ENCODE measurements at places on chromosomes 11 and 22.

DNA sequence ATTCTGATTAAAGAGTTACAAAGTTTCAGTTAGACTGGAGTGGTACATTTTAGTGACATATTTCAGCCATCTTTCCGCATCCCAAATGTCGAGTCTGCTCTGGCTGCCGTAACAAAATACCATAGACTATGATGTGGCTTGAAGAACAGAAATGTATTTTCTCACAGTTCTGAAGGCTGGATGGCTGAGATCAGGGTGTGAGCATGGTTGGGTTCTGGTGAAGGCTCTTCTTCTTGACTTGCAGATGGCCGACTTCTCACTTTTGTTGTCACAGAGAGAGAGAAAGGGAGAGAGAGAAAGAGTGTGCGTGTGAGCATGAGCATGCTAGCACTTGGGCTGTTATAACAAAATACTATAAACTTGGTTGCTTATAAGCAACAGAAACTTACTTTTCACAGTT, 335.4 kb upstream of the RAG2 start:
- no peak overlapping the region for H3K27ac ChIP-seq
- H3K27me3 ChIP-seq: no peaks in the 10 kb centered on the region
- no peaks in the 10 kb centered on the region for H3K4me1 ChIP-seq
- H3K4me3 ChIP-seq: no peak overlapping the region
- no peaks in the 10 kb centered on the region for H3K36me3 ChIP-seq

DNA sequence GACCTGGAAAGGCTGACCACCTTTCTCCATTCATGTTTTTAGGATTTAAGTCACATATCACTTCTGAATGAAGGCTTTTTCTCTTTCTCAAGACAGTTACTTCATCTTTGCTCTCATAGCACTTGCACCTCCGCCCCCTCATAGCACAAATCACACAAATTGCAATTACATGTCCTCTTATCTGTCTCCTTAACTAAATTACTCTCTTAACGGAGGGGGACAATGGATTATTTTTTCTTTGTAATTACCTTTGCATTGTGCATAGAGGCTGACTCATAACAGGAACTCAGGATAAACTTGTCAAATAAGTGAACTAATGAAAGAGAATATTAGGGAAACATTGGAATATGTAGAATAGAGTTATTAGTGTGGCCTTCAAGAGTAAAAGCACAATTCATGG, 94.7 kb downstream of the MUC15 start:
- no peak overlapping the region for H3K4me3 ChIP-seq
- H3K36me3 ChIP-seq: no peaks in the 10 kb centered on the region
- H3K27ac ChIP-seq: no peak overlapping the region
- DNase-seq: no peak
- no peaks in the 10 kb centered on the region for H3K27me3 ChIP-seq
- no peaks in the 10 kb centered on the region for H3K4me1 ChIP-seq

GRCh38 chr22:37154925-37155712, 5.4 kb upstream of the IL2RB start:
- no peak for DNase-seq
- no peaks in the 10 kb centered on the region for H3K27me3 ChIP-seq
- peak overlapping the region; percentile 21 for H3K27ac ChIP-seq
- H3K4me1 ChIP-seq: peaks cover 57% of the 10 kb centered on the region

- no peak overlapping the region for H3K27ac ChIP-seq
- H3K4me3 ChIP-seq: no peak overlapping the region
- H3K4me1 ChIP-seq: no peaks in the 10 kb centered on the region
- DNase-seq: no peak
- H3K27me3 ChIP-seq: peaks cover 2% of the 10 kb centered on the region
- H3K36me3 ChIP-seq: no peaks in the 10 kb centered on the region
These were observed 114.5 kb downstream of the TIMP3 start for GRCh38 chr22:32916025-32916424.

DNA sequence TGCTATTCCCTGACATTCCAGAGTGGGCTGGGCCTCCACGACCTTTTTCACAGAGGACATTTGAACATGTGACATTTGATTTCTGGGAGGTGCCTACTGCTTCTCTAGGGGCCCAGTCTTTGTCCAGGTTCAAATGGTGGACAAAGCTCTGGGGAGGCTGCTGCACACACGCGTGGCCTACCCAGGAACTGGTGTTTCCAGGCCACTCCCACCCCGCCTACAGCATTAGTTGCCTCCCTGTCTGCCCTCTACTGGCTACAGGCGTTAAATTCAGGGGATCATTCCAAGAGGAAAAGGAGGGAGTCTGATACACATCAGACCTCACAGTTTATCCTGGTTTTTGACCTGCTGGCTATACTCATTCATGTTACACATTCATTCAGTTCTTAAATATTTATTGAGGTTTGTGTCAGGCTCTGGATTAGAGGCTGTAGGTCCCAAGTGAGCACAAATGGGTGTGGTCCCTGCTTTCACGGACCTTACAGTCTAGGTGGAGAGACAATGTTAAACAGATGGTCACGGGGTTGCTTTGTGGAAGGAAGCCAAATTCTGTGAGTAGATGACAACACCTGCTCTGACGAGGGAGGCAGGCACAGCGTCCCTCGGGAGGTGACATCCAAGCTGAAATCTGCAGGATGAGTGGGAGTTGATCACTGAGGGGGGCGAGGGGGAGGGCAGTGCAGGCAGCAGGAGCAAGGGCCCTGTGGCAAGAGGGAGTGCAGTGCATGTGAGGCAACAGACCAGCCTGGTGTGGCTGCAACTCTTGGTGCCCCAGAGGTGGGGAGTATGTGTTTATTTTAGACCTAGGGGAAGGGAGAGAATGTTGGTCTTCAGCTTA, 11.8 kb downstream of the TUB start:
- no peak overlapping the region for H3K27ac ChIP-seq
- no peaks in the 10 kb centered on the region for H3K36me3 ChIP-seq

DNA sequence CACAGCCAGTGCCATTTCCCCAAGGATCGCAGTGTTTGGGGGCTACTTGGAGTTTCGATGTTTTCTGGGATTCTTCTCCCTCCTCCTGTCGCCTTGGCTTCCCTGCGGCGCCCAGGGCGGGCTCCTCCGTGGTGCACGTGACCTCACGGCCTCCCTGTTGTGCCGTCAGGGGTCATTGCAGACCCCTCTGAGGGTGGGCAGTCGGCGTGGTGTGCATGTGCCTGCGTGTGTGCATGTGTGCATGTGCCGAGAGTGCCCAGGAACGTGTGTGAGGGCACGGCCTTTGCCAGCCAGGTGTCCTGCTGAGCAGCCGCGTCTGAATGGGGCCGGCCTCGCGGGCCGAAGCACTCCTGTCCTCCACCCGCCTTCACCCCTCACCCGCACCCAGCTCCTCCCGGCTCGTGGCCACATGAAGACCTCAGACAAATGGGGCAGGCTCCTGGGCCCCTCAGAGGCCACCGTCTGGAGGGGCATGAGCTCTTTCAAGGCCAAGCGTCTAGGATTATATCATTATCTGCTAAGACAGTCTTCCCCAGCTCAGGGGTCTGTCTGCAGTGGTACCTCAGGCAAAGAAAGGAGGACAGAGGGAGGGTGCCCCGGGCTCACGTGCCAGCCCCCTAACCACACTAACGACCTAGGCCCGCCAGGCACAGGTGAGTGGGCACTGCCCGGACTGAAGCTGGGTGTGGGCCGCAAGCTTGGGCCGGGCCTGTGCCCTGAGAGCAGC, 9.4 kb upstream of the MRPL23 start:
- peaks cover 2% of the 10 kb centered on the region for H3K27me3 ChIP-seq
- H3K27ac ChIP-seq: no peak overlapping the region
- peaks cover 6% of the 10 kb centered on the region for H3K4me1 ChIP-seq
- no peak overlapping the region for H3K4me3 ChIP-seq
- H3K36me3 ChIP-seq: no peaks in the 10 kb centered on the region

DNA sequence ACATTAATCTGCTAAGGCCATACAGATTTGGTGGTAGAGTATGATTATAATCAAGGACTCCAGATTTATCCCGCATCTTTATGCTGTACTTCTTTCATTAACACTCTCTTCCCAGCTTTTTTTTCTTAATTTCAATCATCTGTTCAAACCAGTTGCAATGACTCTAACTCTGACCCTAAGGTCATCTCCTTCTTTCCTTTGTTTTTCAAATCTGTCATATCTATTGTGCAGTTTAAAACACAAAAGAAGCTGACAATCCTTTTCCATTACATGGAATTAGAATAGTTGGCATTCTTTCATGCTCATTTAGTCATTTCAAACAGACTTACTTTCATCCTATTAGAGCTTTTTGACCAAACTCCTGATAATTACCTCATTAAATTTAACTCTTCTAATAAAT, 53.6 kb upstream of the GRM5 start:
- H3K4me3 ChIP-seq: no peak overlapping the region
- no peaks in the 10 kb centered on the region for H3K4me1 ChIP-seq
- no peaks in the 10 kb centered on the region for H3K36me3 ChIP-seq
- H3K27ac ChIP-seq: no peak overlapping the region
- no peak for DNase-seq

GRCh38 chr11:93652161-93652597, 9.3 kb upstream of the CEP295 start:
- H3K27me3 ChIP-seq: peaks cover 10% of the 10 kb centered on the region
- H3K4me3 ChIP-seq: no peak overlapping the region
- no peak for DNase-seq
- H3K36me3 ChIP-seq: no peaks in the 10 kb centered on the region

DNA sequence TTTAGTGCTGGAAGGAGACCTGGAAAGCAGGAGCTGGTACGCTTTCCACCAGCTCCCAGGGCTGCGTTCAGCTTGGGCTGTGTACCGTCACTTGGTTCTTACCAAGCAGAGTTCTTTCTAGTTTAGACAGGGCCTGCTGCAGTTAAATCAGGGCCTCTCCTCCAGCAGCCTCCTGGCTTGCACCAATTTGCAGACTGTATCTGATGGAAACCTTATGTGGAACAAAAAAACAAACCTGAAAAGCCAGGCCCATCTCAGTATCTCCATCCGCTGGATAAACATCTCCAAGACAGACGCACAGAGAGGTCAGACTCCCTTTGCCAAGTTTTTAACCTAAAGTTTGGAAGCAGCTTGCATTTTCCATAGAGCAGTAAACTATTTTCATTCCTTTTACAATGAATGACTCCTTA, 288.6 kb upstream of the SORL1-AS1 start:
- no peak overlapping the region for H3K4me3 ChIP-seq
- no peaks in the 10 kb centered on the region for H3K4me1 ChIP-seq
- H3K27me3 ChIP-seq: no peaks in the 10 kb centered on the region

DNA sequence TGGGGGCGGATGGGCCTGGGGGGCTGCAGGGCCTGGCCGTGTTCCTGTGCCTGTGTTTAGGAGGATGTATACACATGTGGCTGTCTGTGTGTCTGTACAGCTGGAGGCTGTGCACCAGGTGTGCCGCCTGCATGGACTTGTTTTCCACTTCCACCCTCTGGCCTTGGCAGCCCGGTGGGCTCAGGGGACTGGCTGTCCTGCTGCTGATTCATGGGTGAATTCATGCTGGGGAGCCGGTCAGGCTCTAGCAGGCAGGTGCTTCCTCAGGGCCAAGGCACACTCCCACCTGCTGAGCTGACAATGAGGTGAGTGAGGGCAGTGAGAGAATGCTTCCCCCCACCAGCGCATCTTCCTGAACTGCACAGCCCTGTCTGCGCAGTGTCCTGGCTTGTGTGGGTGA, 88.4 kb downstream of the CCDC81 start:
- DNase-seq: no peak
- no peak overlapping the region for H3K27ac ChIP-seq
- H3K4me3 ChIP-seq: no peak overlapping the region
- peaks cover 3% of the 10 kb centered on the region for H3K4me1 ChIP-seq
- H3K27me3 ChIP-seq: no peaks in the 10 kb centered on the region

DNA sequence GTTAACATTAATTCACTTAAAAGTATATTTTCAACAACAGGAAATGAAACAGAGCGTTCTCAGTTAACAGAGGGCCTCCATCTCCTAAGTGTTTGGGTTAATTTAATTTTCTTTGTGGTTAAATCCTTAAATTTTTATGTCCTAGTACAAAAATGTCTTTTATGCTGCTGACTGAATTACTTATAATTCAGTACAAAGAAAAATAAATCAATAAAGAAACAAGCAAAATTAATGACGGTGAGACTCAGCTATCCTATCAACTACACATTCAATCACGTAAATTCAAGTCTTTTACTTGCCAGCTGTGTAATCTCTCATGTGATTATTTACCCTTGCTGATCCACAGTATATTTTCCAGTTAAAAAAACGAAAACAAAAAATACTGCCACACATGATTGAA, 81.4 kb downstream of the BBOX1 start:
- no peak overlapping the region for H3K4me3 ChIP-seq
- H3K36me3 ChIP-seq: no peaks in the 10 kb centered on the region
- H3K4me1 ChIP-seq: no peaks in the 10 kb centered on the region
- no peak overlapping the region for H3K27ac ChIP-seq
- no peak for DNase-seq

DNA sequence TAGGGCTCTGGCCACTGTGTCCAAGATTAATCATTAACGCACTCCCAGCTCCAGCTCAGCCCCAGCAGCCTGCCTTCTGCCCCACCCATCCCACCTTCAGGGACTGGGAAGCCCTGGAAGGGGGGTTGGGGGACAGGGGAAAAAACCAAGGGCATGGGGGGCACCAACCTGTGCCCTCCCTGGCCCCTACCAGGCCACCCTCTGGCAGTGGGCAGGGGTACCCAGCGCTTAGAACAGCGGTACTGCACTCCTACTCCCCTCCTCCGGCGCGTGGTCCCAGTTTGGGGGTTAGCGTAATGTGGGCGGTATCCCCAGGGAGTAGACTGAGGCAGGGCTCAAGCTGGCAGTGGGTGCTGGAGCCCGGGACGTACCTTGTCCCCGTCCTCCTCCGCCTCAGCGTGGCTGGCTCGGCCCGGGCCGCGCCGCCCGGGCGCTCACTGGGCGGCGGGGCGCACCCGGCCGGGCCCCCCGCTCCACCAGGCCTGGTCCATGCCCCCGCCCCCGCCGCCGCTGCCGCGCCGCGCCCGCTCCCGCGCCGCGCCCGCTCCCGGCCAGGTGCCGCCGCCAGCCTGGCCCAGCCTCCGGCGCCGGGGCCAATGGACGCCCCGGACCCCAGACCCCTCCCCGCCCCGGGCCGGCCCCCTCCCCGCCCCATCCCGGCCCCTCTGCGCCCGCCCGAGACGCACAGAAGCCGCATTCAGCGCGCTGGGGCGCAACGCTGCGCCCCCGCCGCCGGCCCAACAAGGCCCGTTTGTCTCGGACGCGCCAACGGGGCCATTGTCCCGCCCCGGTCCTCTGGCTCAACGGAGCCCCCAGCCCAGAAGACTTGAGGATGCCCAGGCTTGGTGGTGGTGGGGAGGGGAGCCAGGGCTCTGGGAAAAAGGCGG, at the start of gene GAL3ST1:
GAL3ST1 (minus strand) TSS at position 571 of the 887 bp plus-strand sequence. CDS start 17,273 bp downstream, outside the sequence.
- H3K4me3 ChIP-seq: no peak within 1 kb of the TSS
- peaks cover 1% of the 10 kb centered on the region for H3K4me1 ChIP-seq
- no peak within 1 kb of the TSS for H3K27ac ChIP-seq

GRCh38 chr11:4830346-4830745, 9.2 kb downstream of the OR51F2 start:
- H3K36me3 ChIP-seq: no peaks in the 10 kb centered on the region
- no peak overlapping the region for H3K4me3 ChIP-seq
- no peak for DNase-seq
- no peaks in the 10 kb centered on the region for H3K4me1 ChIP-seq
- H3K27ac ChIP-seq: no peak overlapping the region
- no peaks in the 10 kb centered on the region for H3K27me3 ChIP-seq

DNA sequence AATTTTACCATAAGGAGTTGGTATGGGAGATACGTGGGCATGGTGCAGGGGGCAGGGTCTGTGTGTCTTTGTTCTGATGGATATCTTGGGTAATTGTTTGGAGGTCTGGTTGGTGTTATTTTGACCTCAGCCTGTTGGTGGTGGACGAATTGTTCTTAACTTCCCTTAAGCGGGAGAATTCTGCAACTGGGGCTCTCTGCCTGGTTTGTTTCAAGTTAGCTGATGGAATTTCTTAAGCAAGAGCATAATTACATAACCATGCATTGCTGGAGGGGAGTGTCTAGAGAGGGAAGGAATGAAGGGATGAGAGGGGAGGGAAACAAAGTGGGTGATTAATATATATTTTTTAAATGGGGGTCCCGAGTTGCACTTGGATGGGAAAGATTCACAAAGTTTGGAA, 908.5 kb upstream of the RAG2 start:
- peaks cover 6% of the 10 kb centered on the region for H3K4me1 ChIP-seq
- no peak for DNase-seq
- H3K27ac ChIP-seq: no peak overlapping the region
- H3K36me3 ChIP-seq: no peaks in the 10 kb centered on the region
- no peak overlapping the region for H3K4me3 ChIP-seq

All from activated CD8-positive, alpha-beta memory T cell treated with anti-CD3 and anti-CD28 coated beads, Interleukin-2, amount 10 ng/mL, durations not matched to agents 7 days and 5 days (primary cell).